Pancreas (tissue), 10 donors: ENCODE measurements at places on chromosomes 12 and 14. TPM values are rescaled to one million over a fixed set of nuclear protein-coding genes. Genes with fewer than 3 reads are reported as not detected.

Gene IFNG-AS1
- total RNA-seq = 0.22 TPM

Gene FBLN5
- total RNA-seq = 20.5 TPM

DNA sequence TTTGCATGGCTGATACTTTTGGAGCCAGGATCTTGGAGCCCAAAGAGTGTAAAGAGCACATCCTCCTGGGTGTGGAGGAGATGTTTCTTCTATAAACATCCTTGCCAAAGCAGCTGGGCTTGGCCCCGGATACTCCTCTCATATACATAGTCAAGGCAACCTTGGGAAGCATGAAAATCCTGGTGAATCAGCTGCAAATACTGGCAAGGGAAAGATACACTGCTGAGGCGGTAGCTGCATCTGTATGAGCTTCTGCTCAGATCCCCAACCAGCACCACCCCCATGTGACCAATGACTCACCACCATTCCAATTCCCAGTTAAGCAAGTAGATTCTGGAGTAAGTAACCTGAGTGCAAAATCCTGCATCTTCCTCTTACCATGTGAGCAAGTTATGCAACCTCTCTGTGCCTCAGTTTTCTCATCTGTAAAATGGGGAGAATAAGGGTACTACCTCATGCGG lies 567.4 kb downstream of the MED13L start:
- no peak for DNase-seq

DNA sequence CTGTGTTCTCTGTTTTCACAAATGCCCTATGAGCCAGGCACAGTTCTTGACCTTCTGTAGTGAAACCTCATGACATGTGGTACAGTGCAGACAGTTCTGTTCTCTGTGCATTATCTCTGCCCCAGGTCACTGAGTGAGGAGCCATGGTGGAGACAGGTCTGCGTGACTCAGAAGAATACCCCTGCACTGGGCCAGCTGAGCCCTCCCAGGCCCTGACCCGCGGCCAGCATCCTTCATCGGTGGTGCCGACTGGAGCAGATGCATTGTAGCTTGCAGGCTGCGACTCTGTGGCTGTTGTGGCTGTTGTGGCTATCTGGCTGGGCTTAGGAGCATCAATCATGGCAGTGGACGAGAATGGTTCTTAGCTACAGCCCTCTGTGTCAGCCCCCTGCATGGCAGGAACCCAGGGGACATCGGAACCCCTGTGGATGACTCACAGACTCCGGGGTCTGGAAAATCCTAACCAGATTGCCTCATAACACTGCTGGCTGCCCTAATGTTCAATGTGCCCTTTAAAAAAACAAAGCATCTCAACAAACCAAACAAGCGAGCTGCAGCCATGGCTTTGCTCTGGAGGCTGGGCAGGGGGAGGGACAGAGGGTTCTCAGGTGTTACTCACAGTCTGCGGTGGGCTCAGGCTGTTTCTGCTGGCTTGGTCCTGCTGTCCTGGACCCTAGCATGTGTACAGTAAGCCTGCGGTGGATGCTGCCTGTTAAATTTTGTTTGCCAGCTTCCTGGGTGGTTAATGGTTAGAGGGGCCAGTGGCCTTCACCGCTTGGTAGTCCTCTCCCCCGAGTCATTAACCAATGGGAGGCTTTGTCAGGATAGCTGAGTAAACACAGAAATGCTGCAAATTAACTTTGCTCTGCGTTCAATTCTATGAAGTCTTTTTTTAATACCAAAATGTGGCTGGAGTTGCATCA lies at the start of gene SERPINA6:
SERPINA6 (minus strand) TSS at position 689 of the 923 bp plus-strand sequence. CDS start 8,688 bp downstream, outside the sequence.
- peak; percentile 25 for DNase-seq

- no peak for DNase-seq
Measured at GRCh38 chr12:57628280-57629191, 4.5 kb downstream of the B4GALNT1 start.

- DNase-seq = no peak
Measured at GRCh38 chr14:65838565-65838964, 426.0 kb downstream of the FUT8 start.
